ENCODE measurements at places on chromosomes 16 and 17. TPM values are rescaled to one million over a fixed set of nuclear protein-coding genes. Genes with fewer than 3 reads are reported as not detected.

Gene NPIPB12
- total RNA-seq = 6.6 TPM

Gene KRTAP2-1
- total RNA-seq = not detected

Gene KRTAP9-2
- total RNA-seq = not detected

Gene NRN1L
- total RNA-seq = not detected

Gene HID1
- total RNA-seq = 16.7 TPM

Gene ACSM2A
- not detected for total RNA-seq

Gene TEKT1
- 2.0 TPM for total RNA-seq

Gene MT1G
- total RNA-seq = 0.74 TPM

Gene TRIM72
- total RNA-seq = 0.49 TPM

Gene TPSG1
- not detected for total RNA-seq

Gene CACNG3
- total RNA-seq = 5.2 TPM

Gene PRDM7
- total RNA-seq = not detected

Gene ABCA10
- 2.7 TPM for total RNA-seq

Gene FBXO31
- 25.3 TPM for total RNA-seq

Gene FZD2
- 6.9 TPM for total RNA-seq

Gene AOC2
- 0.49 TPM for total RNA-seq

Gene PHLPP2
- total RNA-seq = 17.7 TPM

Gene RAB26
- total RNA-seq = 4.4 TPM

Gene PPP1R27
- not detected for total RNA-seq

Gene HEATR9
- total RNA-seq = not detected

Gene PRKCB
- 59.0 TPM for total RNA-seq

Gene PERCC1
- not detected for total RNA-seq

Gene TERB1
- total RNA-seq = 0.25 TPM
